ENCODE measurements at places on chromosomes 1 and 21.
A peak's percentile ranks its signal among the peaks of the same experiment; 100 is the strongest.

- DNase-seq: no peak
These were observed 197.1 kb downstream of the KAZN start for GRCh38 chr1:14795589-14795988.

- DNase-seq: no peak
These were observed 46.7 kb upstream of the MTR start for GRCh38 chr1:236748268-236748870.

GRCh38 chr1:161736335-161736969, 13.1 kb upstream of the DUSP12 start:
- no peak for DNase-seq

DNA sequence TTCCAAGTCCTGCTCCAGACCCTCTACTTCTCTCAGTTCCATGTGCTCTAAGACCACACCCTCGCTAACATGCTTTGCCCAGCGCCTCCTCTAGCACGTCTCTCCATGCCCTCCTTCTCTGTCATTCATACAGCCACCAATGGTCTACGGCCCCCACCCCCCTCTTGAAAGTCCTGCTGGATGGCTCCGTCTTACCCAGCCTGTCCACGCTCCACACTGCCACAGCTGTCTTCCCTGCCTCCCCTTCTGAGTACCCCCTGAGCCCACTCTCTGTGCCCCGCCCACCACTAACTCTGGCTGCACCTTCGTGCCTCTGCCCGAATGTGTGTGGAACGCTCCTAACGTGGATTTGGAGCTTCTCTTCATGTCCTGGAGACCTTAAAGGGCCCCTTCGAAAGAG, 244.6 kb downstream of the TRABD2B start:
- no peak for DNase-seq

DNA sequence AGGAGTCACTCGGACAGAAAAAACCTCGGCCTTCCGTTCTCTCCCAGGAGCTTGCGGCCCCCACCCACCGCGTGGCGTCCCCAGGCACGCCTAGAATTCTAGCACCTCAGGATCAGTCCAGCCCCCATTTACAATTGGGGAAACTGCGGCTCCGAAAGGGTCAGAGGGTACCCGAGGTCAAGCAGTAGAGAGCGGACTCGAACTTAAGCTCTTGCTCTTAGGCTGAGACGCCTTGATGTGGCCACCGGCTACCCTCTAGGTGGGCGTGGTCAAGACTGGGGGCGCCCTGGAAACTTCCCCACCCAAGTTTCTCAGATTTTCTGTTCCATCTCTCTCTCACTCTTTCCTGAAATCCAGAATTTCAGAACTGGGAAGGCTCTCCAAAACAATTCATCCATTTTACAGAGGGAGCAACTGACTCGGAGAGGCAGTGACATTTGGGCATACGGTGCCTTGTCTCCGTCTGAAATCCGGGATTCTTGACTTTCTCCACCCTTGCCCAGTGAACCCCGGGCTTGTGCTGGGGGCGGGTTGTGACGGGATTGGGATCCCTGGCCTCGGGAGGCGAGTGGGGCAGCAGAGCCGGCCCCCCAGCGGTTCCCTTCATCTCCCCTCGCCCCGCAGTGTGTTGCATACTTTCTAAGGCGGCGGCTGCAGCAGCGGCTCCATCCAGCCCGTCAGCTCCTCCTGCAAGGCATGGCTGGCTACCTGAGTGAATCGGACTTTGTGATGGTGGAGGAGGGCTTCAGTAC, 777 bp downstream of the AZIN2 start:
- DNase-seq: no peak

DNA sequence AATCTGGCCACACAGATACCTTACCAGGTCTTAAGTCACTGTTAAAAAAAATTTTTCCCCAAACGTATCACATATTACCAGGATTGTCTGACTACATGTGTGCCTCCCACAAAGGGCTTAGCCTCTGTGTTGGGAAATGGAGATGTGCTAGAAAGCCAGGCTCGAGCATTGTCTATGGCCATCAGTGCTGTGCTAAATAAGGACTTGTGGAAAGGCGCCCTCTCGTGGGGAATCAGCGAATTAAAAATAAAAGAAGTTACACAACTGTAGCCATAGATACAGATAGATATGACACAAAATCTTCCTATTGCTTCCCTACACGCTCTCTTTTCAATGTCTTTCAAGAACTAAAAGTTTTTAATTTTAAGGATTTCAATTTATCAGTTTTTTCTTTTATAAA, 47.5 kb upstream of the CRNN start:
- peak; percentile 71 for DNase-seq

GRCh38 chr1:156082309-156083091, at the start of gene MEX3A:
TSS of gene MEX3A (minus strand) at chr1:156082465. CDS start at chr1:156081998, 467 bp downstream.
- DNase-seq: no peak

DNA sequence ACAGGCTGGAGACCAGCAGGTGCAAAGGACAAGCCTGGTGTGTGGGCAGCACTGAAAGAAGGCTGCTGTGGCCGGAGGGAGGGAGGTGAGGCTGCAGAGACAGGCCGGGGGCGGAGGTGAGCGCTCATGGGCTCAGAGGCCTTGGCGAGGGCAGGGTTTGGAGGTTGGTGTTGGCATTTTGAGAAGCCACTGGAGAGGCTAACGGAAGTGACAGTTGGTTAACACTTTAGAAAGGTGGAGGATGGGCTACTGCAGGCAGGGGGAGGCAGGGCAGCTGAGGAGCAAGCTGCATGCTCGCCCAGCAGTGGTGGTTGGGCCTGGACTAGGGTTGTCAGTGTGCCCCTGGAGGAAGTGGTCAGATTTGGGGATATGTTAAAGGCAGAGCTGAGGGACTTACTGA, 37.5 kb downstream of the QSOX1 start:
- DNase-seq: no peak

- DNase-seq: no peak
These were observed 437.9 kb upstream of the PLXNA2 start for GRCh38 chr1:208681878-208682663.

DNA sequence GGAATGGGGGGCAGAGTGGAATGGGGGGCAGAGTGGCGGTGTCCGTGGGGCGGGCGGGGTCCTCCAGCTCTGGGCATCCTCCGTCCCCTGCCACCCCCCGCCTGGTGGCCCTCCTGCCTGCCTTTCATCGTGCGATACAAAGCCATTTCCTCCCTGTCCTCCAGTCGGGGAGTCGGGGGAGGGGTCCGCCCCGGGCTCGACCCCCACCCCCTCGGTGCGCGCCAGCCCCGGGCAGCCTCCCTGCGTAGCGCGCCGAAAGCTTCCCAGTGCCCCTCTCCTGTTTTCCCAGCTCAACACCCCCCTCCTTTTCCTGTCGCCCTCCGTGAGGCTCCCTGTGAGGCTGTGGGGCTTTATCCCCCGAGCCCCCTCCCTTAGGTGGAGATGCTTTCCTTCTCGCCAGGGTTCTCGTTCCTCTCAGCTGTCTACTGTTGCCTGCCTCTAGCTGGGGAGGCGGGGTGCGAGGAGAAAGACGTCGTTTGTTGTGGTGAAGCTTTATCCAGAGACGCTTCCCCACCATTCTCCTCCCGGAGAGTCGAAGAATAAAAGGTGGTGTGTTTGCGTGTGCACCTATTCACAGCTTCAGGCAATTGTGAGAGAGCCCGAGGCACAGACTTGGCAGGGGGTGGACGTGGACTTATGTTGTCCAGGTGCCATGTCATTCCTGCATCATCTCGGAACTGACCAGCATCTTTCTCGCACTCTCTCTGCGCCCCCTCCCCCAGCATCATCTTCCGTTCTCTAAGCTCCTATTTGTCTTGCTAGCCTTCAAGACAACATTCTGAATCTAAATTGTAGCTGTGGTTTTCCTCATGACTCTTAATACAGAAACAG, 848 bp downstream of the DNM3 start:
- peak; percentile 4 for DNase-seq

GRCh38 chr1:186792870-186793581, 35.7 kb upstream of the PLA2G4A start:
- no peak for DNase-seq

DNA sequence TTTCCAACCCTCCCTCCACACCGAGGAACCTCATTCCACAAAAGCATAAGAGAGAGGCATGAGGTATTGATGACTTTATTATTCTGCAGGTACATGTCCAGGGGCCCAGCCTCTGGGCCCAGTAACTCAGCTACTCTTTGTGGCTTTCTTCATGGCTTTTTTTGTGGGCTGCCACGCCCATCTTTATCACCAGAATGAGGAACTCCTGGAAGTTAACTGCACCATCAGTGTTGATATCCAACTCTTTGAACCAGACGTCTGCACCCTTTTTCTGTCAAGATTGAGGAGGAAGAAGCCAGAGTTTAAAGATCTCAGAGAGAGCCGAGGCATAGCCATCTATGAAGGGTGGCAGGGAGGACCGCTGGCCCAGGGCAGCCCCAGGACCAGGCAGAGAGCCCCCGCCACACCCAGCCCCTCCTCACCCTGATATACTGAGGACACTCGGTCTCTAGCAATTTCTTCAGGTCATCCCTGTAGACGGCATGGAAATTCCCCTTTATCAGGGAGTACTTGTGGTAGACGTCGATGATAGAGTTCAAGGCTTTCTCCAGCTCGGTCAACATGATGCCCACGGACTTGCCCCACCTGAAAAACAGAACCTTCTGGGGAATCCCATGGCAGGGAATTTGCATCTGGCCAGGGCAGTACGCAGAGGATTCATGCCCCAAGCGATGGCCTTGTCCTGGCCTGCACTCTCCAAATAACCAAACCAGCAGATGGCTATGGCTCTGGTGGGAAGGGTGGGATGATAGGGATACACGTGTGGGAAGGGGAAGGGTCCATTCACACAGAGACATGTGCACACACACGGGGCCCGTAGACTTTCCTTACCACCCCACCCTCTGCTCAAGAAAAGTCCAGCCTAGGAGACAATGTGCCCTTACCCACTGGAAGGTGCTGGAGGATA, 647 bp downstream of the S100A8 start:
- DNase-seq: no peak

DNA sequence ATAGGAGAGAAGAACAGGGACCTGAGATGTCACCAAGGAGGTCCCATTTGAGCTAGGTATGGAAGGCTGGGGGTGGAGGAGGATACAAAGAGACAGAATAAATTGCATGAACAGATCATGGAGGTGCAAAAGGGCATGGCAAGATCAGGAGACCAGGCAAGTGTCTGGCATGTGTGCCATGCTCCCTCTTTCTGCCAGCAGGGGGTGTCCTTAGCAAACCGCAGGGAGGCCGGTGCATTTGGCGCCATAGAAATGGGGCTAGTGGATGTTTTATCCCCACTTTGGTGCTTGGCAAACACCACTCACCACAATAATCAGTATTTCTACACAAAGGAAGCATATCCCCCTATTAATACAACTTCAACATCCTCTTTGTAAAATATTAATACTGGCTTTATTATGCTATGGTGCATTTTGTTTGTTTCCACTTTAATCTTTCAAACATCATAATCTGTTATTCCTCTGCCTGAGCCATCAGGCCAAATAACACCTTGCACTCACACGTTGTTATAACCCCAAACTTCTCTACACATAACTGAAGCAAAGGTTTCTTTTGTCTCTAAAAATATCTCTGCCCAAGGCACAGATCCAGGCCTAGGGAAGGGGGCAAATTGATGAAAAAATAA, 25.9 kb downstream of the S100A6 start:
- peak; percentile 64 for DNase-seq

DNA sequence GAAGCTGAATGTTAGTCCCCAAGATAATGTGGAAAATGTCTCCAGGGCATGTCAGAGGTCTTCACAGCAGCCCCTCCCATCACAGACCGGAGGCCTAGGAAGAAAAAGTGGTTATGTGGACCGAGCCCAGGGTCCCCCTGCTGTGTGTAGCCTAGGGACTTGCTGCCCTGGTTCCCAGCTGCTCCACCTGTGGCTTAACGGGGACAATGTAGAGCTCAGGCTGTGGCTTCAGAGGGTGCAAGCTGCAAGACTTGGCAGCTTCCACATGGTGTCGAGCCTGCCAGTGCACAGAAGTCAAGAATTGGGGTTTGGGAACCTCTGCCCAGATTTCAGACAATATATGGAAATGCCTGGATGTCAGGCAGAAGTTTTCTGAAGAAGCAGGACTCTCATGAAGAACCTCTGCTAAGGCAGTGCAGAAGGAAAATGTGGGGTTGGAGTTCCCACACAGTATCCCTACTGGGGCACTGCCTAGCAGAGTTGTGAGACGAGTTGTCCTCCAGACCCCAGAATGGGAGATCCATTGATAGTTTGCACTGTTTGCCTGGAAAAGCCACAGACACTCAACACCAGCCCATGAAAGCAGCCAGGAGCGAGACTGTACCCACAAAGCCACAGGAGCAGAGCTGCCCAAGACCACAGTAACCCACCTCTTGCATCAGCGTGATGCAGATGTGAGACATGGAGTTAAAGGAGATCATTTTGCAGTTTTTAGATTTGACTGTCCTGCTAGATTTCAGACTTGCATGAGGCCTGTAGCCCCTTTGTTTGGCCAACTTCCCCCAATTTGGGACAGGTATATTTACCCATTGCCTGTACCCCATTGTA, 204.9 kb downstream of the MRPL39 start:
- no peak for DNase-seq

- DNase-seq: no peak
These were observed 72.7 kb upstream of the CNIH3 start for GRCh38 chr1:224543453-224543852.

- no peak for DNase-seq
These were observed 80.4 kb upstream of the EFHD2 start for GRCh38 chr1:15329104-15329820.

- no peak for DNase-seq
These were observed 27.1 kb upstream of the PLXNA2 start for GRCh38 chr1:208271236-208271635.

- DNase-seq: no peak
These were observed 772 bp downstream of the SLC30A2 start for GRCh38 chr1:26044971-26045721.

DNA sequence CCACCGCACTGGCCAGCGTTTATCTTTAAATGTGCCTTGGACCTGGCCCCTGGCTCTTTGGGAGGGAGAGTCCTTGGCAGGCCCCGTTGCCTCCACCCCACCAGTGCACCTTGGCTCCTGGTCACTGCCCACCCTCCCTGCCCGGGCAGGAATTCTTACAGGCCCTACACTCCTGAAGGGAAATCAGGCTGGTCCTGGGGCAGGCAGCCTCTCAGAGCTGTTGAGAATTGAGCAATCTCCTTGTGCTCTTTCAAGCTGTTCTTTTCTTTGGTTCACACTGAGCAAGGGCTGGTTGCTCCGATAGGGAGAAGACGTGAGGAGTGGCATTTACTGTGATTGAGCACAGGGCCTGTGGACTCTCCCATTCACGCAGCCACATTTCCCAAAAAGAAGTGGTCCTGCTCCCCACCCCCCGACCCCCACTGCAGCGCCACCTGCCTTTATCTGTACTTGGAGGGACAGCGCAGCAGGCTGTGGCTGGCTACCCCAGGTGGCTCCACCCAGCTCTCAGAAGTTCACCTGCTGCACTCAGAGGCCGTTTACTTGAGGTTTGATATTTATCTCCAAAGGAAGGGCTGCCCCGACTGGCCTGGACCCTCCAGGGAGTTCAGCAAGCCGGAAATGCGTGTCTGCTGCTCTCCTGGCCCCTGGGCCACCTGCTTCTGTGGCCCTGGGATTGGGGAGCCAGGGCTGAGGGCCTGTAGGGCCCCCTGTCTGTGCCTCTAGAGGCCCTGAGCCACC, 47.8 kb downstream of the SKI start:
- no peak for DNase-seq

GRCh38 chr21:20106368-20106767, 891.8 kb upstream of the NCAM2 start:
- DNase-seq: no peak
